Cardiac septum (tissue), 1 donor: ENCODE measurements at places on chromosomes 12 and 14. TPM values are rescaled to one million over a fixed set of nuclear protein-coding genes. Genes with fewer than 3 reads are reported as not detected.

TRAFD1 gene
- 32.3 TPM for total RNA-seq

FOXG1 gene
- not detected for total RNA-seq

PKP2 gene
- 463 TPM for total RNA-seq

FGD6 gene
- total RNA-seq: 19.9 TPM

FAIM2 gene
- total RNA-seq: 1.7 TPM

METTL1 gene
- 13.3 TPM for total RNA-seq

MAP3K12 gene
- total RNA-seq: 7.0 TPM

MDP1 gene
- 16.7 TPM for total RNA-seq

YEATS4 gene
- 14.6 TPM for total RNA-seq

INSM2 gene
- total RNA-seq: not detected

ANKRD33 gene
- total RNA-seq: not detected

NOPCHAP1 gene
- total RNA-seq: 9.4 TPM

GRCh38 chr12:4858386-4858785 lies 51.3 kb upstream of the KCNA1 start:
- DNase-seq: no peak

DNA sequence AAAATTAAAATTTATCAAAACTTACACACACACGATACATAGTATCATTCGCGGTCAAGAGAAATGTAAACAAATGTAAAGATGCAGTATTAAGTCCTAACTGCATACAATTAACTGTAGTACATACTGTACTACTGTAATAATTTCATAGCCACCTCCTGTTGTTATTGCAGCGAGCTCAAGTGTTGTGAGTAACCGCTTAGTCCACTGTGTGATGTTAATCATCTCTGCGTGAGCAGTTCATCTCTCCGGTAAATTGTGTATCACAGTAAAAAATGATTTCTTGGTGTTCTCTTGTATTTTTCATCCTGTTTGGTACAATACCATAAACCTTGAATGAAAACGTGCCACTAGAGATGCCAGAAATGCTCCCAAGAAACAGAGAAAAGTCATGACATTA lies 6.5 kb downstream of the EPS8 start:
- DNase-seq: no peak

DNA sequence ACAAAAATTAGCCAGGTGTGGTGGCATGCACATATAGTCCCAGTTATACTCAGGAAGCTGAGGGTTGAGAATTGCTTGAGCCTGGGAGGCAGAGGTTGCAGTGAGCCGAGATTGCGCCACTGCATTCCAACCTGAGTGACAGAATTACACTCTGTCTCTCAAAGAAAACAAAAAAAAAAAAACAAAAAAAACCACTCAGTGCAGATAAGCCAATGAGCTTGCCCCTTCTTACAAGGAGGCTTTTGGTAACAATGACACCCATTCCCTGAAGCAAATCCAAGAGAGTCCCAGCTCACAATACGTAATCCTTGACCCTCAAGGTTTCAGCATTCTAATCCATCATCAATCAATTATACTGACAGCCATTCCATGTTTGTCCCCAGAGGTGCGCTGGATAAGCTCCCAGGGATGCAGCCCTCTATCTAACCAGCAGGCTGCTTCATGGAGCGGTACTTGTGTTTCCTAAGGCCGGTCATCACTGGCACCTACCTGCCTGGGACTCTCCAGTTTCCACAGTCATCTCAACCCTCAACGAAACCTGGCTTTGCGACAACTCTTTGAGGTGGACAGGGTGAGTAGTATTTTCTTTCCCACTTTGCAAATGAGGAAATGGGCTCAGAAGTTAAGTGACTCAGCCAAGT lies 12.4 kb downstream of the GCN1 start:
- no peak for DNase-seq

DNA sequence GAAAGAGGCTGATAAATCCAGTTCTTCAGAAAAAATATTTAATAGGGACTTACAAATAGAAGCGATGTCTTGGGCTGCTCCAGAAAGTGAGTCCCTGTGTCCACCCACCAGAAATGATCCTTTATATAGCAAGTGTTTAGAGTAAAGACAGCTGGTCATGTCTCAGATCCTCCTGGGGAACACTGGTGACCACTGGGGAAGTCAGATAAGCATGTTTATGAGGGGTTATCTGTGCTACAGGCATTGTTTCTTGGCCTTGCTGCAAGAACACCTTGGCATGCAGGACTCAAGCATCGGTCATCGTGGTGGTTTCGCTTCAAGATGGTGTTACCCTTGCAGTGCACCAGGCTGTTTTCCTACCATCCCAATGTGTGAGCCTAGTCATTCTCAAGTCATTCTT lies 27.2 kb downstream of the CPM start:
- no peak for DNase-seq

DNA sequence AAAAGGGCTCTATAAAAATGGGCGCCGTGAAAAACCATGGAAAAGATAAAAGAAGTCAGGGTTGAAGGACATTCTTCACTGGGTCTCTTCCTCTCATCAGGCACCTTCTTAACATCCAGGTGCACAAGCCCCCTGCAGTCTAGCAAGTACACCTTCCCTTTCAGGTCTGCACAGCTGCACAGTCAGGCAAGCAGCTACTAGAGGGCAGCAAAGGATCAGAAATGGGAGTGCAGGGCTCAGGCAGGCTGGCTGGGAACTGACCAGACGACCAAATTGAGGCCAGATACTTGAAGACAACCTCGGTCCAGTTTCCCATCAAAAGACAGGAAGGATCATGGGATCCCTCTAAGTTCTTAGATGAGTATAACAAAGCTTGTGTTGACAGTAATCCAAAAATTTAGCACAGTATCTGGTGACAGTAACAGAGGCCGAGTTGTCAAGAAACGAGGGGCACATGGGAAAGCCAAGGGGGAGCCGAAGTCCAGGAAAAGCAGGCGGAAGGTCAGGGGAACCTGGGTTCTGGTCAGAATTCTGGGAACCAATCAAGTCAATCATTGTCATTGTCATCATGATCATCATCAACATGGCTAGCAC lies 10.1 kb upstream of the GRIP1 start:
- no peak for DNase-seq

DNA sequence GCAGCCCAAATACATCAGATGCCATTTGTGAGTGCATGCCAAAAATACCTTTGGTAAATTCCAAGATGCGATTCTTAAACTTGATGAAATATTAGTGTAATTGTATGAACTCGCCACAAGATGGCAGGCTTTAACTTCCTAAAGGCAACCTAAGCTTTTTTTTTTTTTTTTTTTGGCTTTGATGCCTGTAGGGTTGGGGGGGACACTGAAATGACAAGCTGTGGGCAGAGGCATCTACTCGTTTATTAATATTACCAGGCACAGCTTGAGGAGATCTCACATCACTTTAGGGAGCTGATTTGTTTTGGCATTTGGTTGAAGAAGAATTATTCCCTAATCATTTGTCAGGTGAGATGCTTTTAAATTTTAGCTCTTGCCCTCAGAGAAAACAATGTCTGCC lies 126.7 kb upstream of the CCDC196 start:
- no peak for DNase-seq

DNA sequence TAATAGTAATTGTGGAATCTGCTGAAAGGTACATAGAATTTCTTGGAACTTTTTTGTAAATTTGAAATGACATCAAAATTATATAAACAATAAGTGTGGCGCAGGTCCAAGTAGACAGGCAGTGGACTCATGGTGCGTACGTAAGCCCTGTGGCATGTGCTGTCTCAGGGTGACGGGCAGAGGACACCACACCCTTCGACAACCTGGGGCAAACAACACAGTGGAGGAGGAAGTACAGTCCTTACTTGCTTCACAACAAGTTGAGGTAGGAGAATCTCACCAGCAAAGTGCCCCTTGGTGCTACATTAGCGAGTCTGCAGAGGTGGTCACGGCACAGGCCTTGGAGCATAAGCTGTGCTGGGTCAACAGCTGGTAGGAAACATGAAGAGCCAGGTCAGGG lies 180.9 kb downstream of the AEBP2 start:
- DNase-seq: no peak

GRCh38 chr12:96241846-96242256 lies 47.7 kb downstream of the ELK3 start:
- DNase-seq: no peak

DNA sequence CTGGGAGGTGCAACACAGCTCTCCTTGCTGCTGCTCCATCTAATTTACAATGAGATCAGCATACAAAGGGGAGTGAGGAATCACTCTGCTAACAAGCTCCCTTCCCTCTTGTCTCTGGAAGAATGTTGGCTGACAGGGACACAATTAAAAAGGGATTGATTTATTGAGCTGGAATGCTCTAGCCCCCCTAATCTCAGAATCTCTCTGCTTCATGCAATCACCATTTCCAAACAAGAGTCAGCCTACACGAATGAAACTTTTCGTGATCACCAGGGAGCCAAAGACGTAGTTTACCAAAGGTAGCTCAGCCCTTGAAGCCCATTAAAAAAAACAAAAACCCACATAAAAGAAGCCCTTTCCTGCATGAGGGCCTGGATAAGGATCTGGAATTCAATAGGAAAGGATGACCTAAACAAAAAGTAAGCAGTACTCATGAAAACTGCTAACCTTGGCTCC lies 223.8 kb downstream of the C12orf75 start:
- DNase-seq: no peak

GRCh38 chr14:97840159-97840558 lies 1043.0 kb downstream of the VRK1 start:
- no peak for DNase-seq

DNA sequence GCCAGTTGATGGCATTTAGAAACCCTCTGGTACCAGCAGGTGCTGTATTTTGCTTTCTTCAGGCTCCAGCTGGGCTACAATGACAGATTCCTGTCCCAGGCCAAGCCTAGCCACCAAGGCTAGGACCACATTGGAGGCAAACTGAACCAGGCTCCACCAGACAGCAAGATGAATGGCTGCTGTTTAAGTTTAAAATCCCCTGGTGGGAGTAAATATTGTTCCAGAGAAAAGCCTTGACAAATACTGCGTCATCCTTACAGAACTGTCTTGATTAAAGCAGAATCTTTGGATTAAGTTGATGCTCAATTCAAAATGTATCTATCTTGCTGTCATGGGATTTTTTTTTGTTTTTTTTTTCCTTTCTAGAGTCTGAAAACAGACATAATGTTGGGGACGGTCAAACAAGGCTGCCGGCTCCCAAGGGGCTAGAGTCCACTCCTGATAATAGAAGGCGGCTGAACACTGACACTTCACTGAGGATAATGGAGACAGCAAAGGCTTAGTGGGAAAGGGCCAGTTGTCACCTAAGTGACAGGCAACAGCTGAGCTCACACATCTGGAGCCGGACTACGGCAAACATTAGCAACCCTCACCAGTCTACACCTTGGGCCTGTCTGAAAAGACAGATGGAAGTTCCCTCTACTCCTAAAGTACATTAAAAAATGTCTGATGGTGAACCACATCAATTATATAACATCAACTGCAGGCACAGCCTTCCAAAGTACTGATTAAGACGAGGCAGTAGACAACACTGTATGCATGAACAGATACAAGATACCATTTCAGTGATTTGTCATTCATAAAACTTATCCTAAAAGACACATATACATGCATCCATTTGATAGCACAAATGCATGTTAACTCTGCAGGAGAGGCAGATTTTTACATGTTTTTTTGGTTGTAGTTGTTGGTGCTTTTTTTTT lies 1.7 kb downstream of the PRICKLE1 start:
- DNase-seq: no peak

DNA sequence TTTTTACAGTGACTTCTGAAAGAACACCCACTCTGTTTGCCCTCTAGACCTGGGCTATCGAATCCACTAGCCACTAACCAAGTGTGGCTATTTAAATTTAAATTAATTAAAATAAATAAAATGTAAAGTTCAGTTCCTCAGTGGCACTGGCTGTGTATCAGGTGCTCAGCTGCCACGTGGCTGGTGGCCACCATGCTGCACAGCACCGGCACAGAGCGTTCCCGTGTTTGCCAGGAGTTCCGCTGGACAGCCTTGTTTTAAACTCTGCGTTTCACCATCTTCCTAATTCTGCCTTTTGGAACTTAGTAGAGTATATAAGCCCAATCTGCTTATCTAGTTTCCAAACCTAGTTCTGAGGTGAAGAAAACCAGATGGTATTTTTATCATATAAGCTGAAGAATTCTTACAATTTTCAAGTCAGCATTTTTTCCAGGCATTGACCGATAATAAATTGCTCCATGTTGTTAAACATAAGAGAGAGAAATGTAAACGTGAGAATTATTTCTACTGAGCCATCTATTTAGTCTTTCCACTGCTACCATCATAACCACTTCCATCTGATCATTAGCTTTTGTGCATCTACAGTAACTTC lies 339.0 kb downstream of the CACNA1C start:
- peak; percentile 6 for DNase-seq

GRCh38 chr12:65903691-65904383 lies 79.6 kb downstream of the HMGA2 start:
- DNase-seq: no peak

DNA sequence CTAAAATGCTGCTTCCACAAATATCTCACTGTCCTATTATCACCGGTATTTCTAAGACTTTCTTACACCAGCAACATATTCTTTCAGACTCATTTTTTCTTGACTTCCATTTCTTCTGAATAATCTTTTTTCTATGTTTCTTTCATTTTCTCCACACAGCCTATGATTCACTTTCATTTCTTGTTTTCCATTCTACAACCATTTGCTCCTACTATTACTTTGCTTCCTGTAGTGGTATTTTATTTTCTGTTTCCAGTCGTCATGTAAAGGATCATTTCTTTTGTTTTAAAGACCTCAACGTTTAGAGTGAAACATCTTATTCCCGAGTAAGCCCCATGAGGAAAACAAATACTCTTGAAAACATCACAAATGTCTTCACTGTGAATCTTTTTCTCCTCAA lies 182.2 kb upstream of the MDGA2 start:
- DNase-seq: no peak

DNA sequence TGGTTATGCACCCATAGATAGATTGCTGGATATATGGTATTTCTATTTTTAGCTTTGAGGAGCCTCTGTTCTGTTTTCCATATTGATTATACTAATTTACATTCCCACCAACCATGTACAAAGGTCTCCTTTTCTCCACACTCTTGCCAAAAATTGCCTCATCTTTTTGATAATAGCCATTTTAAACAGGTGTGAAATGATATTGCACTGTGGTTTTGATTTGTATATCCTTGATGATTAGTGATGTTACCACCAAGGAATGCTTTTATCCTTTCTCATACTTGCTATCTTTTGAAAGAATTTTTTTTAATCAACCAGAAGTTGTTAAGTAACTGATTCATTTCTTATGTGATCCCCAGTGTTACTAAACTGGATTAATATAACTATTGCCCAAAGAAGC lies 60.0 kb downstream of the BBS10 start:
- no peak for DNase-seq

DNA sequence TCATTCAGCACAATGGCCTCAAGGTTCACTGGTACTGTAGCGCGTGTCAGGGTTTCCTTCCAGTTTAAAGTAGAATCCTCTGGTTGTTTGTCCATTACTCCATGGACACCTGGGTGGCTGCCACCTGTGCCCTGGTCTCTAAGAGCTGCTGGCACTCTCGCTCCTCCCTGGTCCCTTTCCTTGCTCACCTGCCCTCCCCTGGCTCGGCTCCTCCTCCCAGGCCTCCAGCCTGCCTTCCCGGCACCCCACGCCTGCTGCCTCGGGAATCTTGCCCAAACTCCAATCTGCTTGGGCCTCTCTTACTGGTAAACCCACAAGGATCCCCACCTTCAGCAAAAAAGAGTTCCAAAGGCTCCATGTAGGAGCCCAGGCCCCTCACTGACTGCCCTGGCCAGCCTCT lies 154.4 kb upstream of the DIO3 start:
- no peak for DNase-seq

GRCh38 chr14:31418440-31418839 lies 1.9 kb downstream of the HEATR5A start:
- no peak for DNase-seq
